HepG2 (cell line): ENCODE measurements at places on chromosomes 1 and 21. TPM values are rescaled to one million over a fixed set of nuclear protein-coding genes. Genes with fewer than 3 reads are reported as not detected.

Gene ANKRD34A
- 0.07 and 0.14 TPM in 2 replicates for total RNA-seq

Gene CXADR
- total RNA-seq: 57.0 and 86.8 TPM in 2 replicates

Gene AADACL4
- not detected in 2 replicates for total RNA-seq

Gene FAM177B
- total RNA-seq: not detected in 2 replicates

Gene FOXD3
- not detected in 2 replicates for total RNA-seq

Gene CFAP57
- 0.14 TPM in 1 of 2 replicates, not detected in the other for total RNA-seq

Gene MR1
- total RNA-seq: 6.6 and 10.4 TPM in 2 replicates

Gene S100A7A
- not detected in 2 replicates for total RNA-seq

Gene CNR2
- not detected in 2 replicates for total RNA-seq

Gene SPRR3
- not detected in 2 replicates for total RNA-seq
